Activated CD8-positive, alpha-beta memory T cell treated with anti-CD3 and anti-CD28 coated beads for 1 hour (primary cell): ENCODE measurements at places on chromosomes 6 and 20.

- DNase-seq = no peak
These were observed 25.3 kb upstream of the CD83 start for GRCh38 chr6:14092316-14092715.

- DNase-seq = no peak
These were observed 7.5 kb downstream of the FAM110A start for GRCh38 chr20:840858-841567.

- no peak for DNase-seq
These were observed 35.0 kb upstream of the BTBD3 start for GRCh38 chr20:11882651-11883050.

GRCh38 chr20:41671143-41671542 is 53.0 kb upstream of the CHD6 start:
- DNase-seq = no peak

- DNase-seq = no peak
These were observed 88.2 kb downstream of the SLC22A23 start for GRCh38 chr6:3368685-3369084.

GRCh38 chr6:110939429-110940200 is 18.9 kb upstream of the GTF3C6 start:
- no peak for DNase-seq

DNA sequence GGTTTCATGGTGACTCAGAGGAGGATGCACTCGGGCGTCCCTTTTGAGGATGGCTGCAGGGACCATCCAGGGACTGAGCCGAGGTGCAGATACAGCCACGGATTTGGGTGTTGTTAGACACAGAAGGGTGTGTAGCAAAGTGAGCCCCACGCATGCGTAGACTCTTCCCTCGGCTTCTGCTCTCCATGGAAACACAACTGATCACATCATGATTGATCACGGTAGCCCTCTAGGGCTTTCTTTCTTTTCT is 606 bp upstream of the ULBP1 start:
- no peak for DNase-seq

GRCh38 chr20:43655937-43656336 is 11.0 kb upstream of the MYBL2 start:
- no peak for DNase-seq

DNA sequence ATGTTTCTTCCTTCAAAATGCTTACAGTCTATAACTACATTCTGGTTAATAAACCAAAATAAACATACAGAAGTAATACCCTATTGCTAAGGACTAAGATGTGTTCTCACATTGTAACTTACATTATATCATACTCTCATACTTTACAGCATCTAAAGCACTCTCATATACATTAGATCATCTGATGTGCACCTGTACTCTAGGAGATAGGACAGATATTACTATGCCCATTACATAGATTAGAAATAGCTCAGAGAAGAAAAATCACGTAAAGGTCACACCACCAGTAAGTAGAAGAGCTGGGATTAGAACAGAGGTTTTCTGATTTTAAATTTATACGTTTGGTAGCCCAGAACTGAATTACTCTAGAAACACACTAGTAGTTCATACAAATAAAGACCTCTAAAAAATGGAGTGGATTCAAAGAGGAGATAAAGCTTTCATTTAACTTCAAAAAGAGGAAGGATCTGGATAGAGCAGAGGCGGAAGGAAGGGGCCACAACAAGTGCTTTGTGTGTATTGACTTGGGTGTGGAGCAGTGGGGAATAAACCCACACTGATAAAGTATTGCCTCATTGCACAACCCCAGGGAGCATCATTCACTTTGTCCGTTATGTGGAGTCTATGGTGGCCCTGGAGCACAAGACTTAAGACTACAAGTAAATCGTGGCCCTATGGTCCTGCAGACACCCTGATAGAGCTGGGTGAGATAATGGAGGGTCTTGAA is 30.9 kb downstream of the SLC2A12 start:
- DNase-seq = no peak

DNA sequence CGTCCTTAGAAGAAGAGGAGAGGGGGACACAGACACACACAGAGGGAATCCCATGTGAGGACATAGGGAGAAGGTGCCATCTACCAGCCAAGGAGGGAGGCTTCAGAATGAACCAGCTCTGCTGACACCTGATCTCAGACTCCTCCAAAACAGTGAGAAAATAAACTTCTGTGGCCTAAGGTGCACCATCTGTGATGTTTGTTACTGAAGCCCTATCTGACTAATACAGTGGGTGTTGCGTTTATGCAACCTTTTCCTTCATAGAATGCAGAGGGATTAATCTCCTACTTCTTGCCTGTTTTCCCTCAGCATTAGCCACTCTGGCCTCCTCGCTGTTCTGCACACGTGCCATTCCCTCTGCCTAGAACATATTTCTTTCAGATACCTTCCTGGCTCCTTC is 81.5 kb upstream of the EDN1 start:
- no peak for DNase-seq

DNA sequence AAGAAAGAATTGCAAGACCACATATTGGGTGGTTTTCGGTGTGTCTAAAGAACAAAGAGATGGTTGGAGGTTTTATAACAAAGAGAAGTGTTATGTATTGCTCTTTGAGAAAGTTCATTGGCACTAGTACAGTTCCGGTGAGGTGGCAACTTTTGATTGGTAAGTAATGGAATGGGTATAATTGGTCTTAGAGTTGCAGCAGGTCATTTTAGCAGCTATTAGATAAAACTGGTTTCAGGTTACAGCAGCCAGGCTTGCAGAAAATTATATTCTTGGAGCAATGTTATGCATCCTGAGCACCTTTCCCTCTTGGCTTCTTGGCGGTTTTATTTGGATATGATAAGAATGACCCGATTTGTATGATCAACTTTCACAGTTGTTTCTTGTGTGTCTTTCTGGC is 12.3 kb upstream of the SSTR4 start:
- DNase-seq = no peak

GRCh38 chr6:155378724-155379123 is 64.4 kb upstream of the TFB1M start:
- no peak for DNase-seq

GRCh38 chr6:144394210-144394609 is 109.1 kb downstream of the UTRN start:
- DNase-seq = no peak

GRCh38 chr6:165611294-165611693 is 51.7 kb downstream of the PDE10A start:
- no peak for DNase-seq

- no peak for DNase-seq
These were observed 342.0 kb downstream of the TPBG start for GRCh38 chr6:82705579-82705978.

GRCh38 chr20:56875052-56875659 is 246.1 kb downstream of the TFAP2C start:
- DNase-seq = no peak

GRCh38 chr6:11011787-11012234 is 32.3 kb downstream of the ELOVL2 start:
- DNase-seq = no peak

GRCh38 chr6:160781298-160781697 is 79.3 kb downstream of the PLG start:
- DNase-seq = no peak

GRCh38 chr20:10985536-10985935 is 311.7 kb upstream of the JAG1 start:
- DNase-seq = no peak
